ENCODE measurements at places on chromosomes 4 and X.

- DNase-seq, result no peak
Observed at GRCh38 chrX:112826023-112826422, 14.6 kb downstream of the AMOT start.

DNA sequence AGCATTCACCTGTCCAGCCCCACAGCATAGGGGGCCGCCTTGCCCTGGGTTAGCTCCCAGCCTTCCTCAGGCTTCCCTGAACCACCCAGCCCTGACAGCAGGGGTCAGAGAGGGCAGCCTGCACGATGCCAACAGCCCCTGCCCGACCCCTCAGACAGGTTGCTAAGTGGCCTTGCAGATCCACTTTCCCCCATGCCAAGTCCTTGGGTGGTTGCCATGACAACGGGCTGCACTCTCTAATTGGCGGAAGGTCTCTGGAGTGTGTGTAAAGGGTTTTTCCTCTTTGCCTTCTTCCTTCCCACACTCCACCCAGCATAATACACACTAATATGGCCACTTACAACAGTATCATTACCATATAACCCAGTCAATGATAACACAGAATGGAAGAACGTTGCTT is 99.6 kb upstream of the AFAP1 start:
- DNase-seq, result no peak

GRCh38 chrX:52574416-52575275 is 57.8 kb upstream of the XAGE1B start:
- peak; percentile 23 for DNase-seq

- no peak for DNase-seq
Observed at GRCh38 chr4:24922416-24922815, 9.6 kb upstream of the CCDC149 start.

- no peak for DNase-seq
Observed at GRCh38 chr4:61786211-61786610, 586.1 kb downstream of the ADGRL3 start.

- no peak for DNase-seq
Observed at GRCh38 chrX:96692890-96693289, 8.2 kb downstream of the DIAPH2 start.
